ENCODE measurements at places on chromosomes 4 and X.

DNA sequence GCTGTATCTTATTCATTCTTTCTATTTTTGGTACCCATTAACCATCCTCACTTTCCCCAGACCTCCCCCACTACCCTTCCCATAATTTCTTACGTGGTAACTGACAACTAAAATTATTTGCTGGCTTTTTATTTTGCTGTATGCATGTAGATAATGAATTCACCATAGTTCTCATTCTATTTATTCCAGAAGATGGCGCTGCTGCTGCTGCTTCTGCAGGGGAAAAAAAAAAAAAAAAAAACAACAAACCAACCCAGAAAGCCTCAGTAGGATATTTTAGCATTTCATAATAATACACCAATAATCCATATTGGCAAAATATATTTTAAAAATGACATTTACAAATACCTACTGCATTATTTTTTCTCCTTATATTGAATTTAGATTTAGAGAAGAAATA is 416.6 kb upstream of the MAGEB18 start:
- DNase-seq = no peak

GRCh38 chr4:2824836-2825381 is 18.7 kb upstream of the ADD1 start:
- no peak for DNase-seq

GRCh38 chr4:146004730-146005129 is 66.1 kb upstream of the ZNF827 start:
- DNase-seq = no peak

GRCh38 chr4:5753366-5753765 is 42.4 kb downstream of the EVC start:
- DNase-seq = no peak

DNA sequence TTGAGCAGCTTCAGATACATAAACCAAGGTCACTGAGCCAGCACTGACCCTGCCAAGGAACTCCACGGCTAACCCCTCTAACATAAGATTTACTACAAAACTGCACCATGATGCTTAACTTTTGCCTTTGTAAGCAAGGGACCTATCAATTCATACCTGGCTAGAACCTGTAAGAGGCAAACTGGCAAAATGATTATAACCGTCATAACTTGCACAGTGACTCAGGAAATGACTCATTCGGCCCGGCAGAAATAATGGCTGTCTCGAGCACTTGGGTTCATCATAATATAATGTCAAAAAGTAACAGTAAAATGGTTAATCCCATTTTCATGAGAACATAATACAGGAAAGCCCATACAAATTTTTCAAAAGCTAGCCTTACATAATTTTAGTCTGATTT is 17.2 kb downstream of the RASGEF1B start:
- DNase-seq = peak; percentile 76

- no peak for DNase-seq
These were observed 35.4 kb upstream of the SPON2 start for GRCh38 chr4:1207603-1208265.

GRCh38 chr4:48725414-48725813 is 54.7 kb downstream of the FRYL start:
- DNase-seq = no peak

DNA sequence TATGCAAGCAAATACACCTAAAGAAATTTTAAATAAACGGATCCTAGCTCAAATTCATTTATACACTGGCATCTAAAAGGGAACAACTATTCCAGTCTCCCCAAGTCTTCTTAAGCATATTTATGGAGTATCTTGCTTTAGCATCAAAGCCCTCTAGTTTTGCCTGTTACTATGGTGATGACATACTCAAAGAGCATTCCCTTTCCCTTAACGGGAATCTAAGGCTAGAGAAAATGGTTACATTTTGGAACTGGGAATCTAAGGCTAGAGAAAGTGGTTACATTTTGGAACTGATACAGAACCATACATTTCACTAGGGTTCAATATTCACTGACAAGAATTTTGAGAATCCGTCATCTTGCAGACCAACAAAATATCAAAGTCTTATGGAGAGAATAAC is 271.2 kb downstream of the CHIC1 start:
- DNase-seq = no peak

DNA sequence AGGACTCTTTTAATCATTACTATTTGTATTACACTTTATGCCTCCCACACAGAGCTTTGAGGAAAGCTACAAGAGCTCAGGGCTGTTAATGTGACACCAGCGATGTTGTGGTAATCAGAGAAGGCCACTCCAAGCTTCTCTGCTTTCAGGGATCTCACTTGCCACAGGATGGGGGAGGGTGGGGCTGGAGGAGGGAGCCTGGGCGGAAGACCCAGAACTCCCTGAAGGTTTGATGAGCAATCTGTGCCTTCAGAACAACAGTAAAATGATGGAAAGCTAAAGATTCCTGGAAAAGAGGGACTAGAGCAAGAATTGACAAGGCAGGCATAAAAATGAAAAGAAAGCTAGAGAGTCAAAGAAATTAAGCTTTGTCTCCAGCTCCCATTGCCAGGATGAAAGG is 75.6 kb downstream of the MAML3 start:
- DNase-seq = no peak

- DNase-seq = no peak
These were observed 133.7 kb upstream of the IL1RAPL2 start for GRCh38 chrX:104432321-104432720.

- DNase-seq = no peak
These were observed 670.1 kb upstream of the EPHA5 start for GRCh38 chr4:66340286-66340893.

- no peak for DNase-seq
These were observed 1471.6 kb upstream of the ADGRL3 start for GRCh38 chr4:59728496-59728895.

- DNase-seq = no peak
These were observed 19.7 kb downstream of the OCRL start for GRCh38 chrX:129559783-129560182.

DNA sequence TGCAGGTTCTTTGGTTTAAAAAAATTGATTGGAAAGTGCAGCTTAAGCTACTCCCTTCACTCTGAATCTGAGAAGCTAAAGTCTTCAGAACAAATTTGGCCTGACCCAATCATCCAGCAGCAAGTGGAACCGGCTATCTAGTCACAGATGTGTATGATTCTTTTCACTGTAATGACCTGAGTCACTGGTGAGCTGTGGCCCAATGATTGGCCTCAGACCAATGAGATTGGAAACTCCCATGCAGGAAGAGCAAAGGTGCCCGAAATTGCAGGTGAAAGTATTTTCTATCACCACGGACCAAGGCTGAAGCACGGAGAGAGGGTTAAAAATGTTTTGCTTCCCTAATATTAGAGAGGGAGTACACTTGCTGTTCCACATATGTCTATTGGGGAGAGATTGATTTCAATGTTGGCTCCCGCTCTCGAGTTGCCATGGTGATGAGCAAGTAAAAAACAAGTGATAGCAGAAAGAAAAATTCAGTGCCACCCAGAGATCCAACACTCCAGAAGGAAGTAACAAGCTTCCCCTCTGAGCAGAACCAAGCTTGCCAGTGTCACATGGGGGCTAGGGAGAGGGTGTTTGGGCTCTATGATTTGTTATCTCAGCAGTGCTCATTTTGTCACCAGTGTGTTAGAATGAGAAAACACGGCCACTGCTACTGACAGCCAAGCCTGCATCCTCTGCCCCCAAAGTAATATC is 11.2 kb downstream of the RIPPLY1 start:
- no peak for DNase-seq

GRCh38 chrX:71872542-71873458 is 37.8 kb upstream of the NHSL2 start:
- no peak for DNase-seq

Measured in activated naive CD4-positive, alpha-beta T cell treated with anti-CD3 and anti-CD28 coated beads for 36 hours (primary cell).